ENCODE measurements at places on chromosomes 4 and X. TPM values are rescaled to one million over a fixed set of nuclear protein-coding genes. Genes with fewer than 3 reads are reported as not detected.

DNA sequence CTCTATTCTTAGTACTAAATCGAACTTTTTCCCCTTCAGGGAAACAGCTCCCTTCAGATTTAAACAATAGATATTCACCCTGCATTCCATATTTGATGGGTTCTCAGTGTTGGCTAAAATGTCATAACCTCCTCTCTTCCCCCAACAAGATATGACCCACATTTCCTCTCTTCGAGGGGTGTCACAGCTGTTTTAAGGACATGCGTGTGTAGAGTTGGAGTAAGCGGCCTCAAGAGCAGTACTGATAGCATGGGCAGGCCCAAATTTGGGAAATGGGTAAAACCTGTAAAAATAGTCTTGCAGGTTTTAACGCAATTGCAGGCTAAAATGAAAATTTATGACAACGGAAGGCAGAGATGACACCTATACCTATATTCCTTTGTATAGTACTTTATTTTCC is 28.7 kb downstream of the SAT1 start:
- H3K36me3 ChIP-seq: no peaks in the 10 kb centered on the region
- no peak for DNase-seq
- H3K27me3 ChIP-seq: no peaks in the 10 kb centered on the region
- no peak overlapping the region for H3K27ac ChIP-seq
- no peak overlapping the region for H3K4me3 ChIP-seq
- H3K4me1 ChIP-seq: no peaks in the 10 kb centered on the region

DNA sequence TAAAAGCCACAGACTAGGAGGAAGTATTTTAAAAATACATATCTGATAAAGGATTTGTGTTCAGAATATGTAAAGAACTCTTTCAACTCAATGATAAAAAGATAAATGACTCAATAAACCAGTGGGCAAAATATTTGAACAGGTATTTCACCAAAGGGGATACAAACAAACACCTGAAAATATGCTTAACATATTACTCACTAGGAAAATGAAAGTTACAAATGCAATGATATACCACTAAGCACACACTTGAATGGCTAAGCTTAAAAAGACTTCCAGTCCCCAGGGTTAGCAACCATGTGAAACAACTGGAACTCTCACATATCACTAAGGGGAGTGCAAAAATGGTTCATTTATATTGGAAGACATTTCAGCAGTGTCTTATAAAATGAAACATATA is 131.6 kb downstream of the SLIT2 start:
- no peaks in the 10 kb centered on the region for H3K4me1 ChIP-seq
- H3K27me3 ChIP-seq: no peaks in the 10 kb centered on the region
- no peak overlapping the region for H3K4me3 ChIP-seq
- no peak overlapping the region for H3K27ac ChIP-seq

GRCh38 chr4:171288816-171289432 is 524.3 kb upstream of the GALNTL6 start:
- no peaks in the 10 kb centered on the region for H3K4me1 ChIP-seq
- H3K27ac ChIP-seq: no peak overlapping the region
- no peak overlapping the region for H3K4me3 ChIP-seq

DNA sequence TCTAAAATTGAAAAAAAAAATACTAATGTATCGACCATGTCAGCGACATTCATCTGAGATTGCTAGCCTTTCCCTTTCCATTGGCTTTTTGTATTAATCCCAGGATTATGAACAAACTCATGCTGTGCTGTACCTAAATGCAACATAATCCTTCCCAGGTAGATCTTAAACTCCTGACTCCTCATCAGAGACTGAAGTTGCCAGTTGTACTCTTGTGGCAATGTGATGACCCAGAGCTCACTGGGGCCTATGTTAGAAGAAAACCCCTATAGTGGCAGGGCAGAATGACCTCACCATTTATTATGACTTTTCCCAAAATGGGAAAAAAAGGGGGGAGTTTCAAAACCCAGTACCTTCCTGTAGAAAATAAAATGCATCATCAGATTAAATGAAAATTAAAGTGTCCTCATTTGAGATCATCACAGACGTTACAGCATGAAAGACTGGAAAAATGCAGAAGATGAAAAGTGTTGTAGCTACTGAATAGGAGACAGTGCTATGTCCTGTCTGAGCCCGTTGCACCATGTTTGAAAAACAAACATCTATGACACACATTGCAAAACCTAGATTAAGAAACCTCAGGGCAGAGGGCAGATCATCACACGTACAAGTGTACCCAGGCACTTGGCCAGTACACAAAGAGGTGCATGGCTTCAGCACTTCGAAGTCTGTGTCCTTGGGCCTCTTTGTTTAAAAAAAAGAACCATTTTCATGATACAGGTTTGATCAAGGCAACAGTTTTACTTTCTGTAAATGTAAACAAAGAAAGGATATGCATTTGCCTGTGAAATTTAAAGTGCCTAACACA is 6.8 kb upstream of the ACSL4 start:
- DNase-seq: no peak
- no peaks in the 10 kb centered on the region for H3K36me3 ChIP-seq
- H3K27ac ChIP-seq: no peak overlapping the region
- no peaks in the 10 kb centered on the region for H3K27me3 ChIP-seq

DNA sequence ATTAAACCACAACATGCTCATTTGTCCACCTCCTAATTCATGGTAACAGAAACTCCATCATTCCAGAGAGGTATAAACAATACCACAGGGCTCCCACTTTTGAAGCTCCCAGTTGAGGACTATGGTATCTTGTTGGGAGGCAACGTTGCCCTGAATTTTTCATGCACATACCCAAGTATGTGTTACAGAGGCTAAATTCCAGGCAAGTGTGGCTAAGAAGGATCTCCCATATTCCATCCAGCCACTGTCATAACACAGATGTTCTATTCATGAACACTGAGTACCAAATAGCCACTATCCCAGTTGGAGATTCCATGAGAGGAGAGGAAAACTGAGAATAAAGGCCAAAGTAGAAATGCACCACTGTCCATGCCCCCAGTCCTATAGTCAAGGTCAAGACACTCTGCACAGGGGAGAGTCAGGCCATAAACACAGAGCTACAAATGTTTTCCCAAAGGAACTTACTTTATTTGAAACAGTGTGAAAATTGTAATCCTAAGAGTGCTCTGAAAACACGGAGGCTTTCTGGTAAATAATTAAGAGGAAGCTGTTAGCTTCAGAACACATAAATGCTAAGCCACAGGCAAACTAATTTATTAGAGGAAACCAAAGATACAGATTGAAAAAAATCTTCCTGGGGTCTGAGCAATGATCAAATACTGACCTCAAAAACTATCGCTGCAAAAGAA is 42.4 kb upstream of the TMPRSS11B start:
- peaks cover 15% of the 10 kb centered on the region for H3K4me1 ChIP-seq
- no peaks in the 10 kb centered on the region for H3K27me3 ChIP-seq
- H3K27ac ChIP-seq: no peak overlapping the region
- no peak overlapping the region for H3K4me3 ChIP-seq
- DNase-seq: no peak

DNA sequence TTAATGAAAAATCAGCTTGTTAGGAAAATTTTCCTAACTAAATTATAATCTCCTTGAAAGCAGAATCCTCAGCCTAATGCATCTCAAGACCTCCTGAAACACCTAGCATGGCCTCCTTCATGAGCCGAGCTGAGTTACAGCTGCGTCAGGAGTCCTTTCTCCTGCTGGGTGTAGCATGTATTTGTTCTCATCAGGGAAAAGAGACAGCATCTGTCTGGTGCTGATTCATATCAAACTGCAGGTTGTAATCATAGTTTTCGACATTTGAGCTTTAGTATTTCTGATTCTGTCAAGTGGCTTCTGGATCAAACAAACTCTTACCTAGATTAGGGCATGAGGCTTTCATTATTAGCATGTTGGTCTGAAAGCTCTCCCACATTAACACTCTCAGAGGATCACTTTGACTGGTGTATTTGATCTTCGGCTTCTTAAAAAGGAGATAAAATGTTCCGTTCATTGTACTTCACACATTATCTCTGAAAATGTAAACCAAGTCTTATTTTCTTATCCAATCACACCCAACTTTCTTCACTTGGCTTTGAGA is 140.1 kb upstream of the FRG1 start:
- no peaks in the 10 kb centered on the region for H3K4me1 ChIP-seq
- H3K27ac ChIP-seq: no peak overlapping the region
- no peaks in the 10 kb centered on the region for H3K36me3 ChIP-seq
- DNase-seq: no peak

DNA sequence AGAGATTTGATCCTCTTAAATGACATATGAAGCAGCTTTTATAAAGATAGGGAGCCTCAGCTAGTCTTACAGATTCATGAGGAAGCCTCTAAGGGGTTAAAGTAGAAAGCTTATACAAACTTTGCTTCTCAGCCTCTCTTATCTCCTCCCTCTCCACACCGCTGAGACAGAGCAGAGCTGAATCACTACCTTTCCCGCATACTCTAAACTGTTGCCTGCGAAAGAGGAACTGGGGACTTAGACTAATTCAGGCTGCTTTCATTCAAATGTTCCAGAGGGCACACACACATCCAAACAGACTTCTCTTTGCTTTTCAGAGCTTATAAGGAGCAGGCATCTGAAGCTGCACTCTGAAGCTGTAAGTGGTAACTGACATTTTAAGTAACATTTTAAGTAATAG is at the start of gene SERTM2:
Gene SERTM2, plus strand, starts transcription at position 169 of the 400 bp plus-strand sequence. CDS start 7,213 bp downstream, outside the sequence.
- peak; percentile 43 for DNase-seq
- H3K4me3 ChIP-seq: 0 out of 2 replicates have a peak within 1 kb of the TSS, but pooled peaks have one; percentile 13
- H3K4me1 ChIP-seq: peaks cover 28% of the 10 kb centered on the region
- H3K36me3 ChIP-seq: no peaks in the 10 kb centered on the region
- 0 out of 2 replicates have a peak within 1 kb of the TSS, but pooled peaks have one; percentile 33 for H3K27ac ChIP-seq

DNA sequence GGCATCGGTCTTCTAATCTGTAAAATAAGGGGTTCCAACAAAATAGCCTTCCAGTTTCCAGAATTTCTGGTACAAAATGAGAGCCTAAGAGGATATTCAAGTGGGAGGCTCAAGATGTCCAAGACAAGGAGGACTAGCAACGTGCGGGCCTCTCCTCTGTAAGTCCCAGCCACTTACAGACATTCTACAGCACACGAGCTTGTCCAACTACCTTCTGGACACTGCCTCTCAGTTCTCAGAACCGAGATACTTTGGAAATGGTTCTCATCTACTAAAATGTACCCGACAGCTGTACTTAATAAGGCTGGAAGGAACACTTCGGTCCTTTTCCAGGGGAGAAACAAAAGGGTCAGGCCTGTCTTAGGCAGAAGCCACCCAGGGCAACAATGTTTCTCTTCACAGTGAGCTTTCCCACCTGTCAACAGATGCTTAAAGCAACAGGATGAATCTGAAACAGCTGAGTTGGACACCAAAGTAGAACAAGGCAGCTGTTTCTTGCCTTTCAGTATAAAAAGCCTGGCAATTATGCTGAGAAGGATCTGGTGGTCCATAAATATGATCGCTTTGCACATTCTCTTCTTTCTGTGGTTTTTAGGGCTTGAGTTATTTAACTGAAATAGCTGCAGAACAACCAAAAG is 127.0 kb downstream of the HS6ST2 start:
- no peaks in the 10 kb centered on the region for H3K27me3 ChIP-seq
- H3K27ac ChIP-seq: no peak overlapping the region
- H3K4me3 ChIP-seq: no peak overlapping the region
- H3K4me1 ChIP-seq: 0 out of 2 replicates have a peak, but pooled peaks cover 6% of the 10 kb centered on the region

GRCh38 chr4:67261971-67262370 is 283.3 kb downstream of the CENPC start:
- no peak for DNase-seq
- no peaks in the 10 kb centered on the region for H3K36me3 ChIP-seq
- H3K27me3 ChIP-seq: no peaks in the 10 kb centered on the region
- no peaks in the 10 kb centered on the region for H3K4me1 ChIP-seq
- no peak overlapping the region for H3K4me3 ChIP-seq

GRCh38 chr4:18343581-18343980 is 322.0 kb upstream of the LCORL start:
- H3K36me3 ChIP-seq: no peaks in the 10 kb centered on the region
- H3K27ac ChIP-seq: no peak overlapping the region
- DNase-seq: no peak
- H3K27me3 ChIP-seq: no peaks in the 10 kb centered on the region
- H3K4me3 ChIP-seq: no peak overlapping the region

DNA sequence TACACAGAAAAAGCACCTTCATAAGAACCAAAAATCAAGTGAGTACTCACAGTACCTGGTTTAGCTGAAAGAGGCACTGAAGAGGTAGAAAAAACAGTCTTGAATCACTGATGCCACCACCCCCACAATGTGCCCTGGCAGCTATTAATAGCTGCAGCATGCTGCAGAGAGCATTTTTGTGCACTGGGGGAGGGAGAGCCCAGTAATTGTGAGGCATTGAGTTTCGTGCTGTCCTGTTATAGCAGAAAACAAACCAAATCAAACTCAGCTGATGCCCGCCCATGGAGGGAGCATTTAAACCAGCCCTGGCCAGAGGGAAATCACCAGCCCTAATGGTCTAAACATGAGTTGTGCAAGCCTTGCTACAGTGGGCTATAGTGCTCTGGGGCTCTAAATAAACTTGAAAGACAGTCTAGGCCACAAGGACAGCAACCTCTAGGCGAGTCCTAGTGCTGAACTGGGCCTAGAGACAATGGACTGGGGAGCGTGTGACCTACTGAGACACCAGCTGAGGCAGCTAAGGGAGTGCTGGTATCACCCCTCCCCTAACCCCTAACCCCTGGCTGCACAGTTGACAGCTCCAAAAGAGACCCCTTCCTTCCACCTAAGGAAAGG is 106.3 kb upstream of the TMLHE start:
- H3K27me3 ChIP-seq: no peaks in the 10 kb centered on the region
- no peak for DNase-seq
- no peaks in the 10 kb centered on the region for H3K4me1 ChIP-seq
- no peak overlapping the region for H3K4me3 ChIP-seq
- no peak overlapping the region for H3K27ac ChIP-seq

DNA sequence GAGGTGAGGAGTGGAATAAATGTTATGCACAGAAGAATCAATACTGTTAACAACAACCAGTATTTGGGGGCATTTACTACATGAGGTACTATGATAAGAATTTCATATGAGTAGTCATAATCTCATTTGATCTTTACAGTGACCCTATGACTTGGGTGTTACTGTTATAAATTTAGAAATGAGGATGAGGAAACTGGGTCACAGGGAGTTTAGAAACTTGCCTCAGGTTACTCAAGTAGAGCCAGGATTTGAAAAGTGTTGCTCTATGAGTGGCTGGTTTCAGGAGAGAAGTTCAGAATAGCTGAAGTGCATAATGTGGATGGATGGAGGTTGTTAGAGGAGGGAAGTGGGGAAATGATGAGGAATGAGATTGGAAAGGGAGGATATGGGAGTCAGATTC is 16.6 kb upstream of the DDIT4L start:
- no peak for DNase-seq
- H3K4me1 ChIP-seq: no peaks in the 10 kb centered on the region
- H3K27me3 ChIP-seq: no peaks in the 10 kb centered on the region
- no peak overlapping the region for H3K27ac ChIP-seq
- no peak overlapping the region for H3K4me3 ChIP-seq

Gene GLRA3
- total RNA-seq: not detected

Gene METAP1
- total RNA-seq: 122 TPM

Gene FRMPD3
- total RNA-seq: 1.4 TPM

Gene PRRG1
- total RNA-seq: 7.0 TPM

Gene HELT
- not detected for total RNA-seq

All from GM23338 (cell line).